ENCODE measurements at places on chromosomes 1 and 21.

DNA sequence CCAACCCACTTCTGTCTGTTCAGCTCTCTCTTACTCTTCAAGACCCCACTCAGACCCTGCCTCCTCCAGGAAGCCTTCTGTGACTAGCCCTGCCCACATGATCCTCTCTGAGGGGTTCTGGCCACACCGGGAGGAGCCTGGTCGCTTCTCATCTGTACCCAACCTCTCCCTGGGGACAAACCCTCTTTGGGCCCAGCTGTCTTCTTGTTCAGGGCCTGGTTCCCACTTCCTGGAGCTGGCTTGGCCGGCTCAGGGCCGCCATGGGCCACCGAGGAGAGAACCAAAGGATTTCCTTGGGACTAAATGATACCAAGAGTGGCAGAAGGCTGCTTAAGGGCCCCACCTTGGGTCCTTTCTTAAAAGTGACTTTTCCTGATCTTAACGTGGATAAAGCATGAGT lies 124.7 kb upstream of the ZBTB40 start:
- no peak for DNase-seq

DNA sequence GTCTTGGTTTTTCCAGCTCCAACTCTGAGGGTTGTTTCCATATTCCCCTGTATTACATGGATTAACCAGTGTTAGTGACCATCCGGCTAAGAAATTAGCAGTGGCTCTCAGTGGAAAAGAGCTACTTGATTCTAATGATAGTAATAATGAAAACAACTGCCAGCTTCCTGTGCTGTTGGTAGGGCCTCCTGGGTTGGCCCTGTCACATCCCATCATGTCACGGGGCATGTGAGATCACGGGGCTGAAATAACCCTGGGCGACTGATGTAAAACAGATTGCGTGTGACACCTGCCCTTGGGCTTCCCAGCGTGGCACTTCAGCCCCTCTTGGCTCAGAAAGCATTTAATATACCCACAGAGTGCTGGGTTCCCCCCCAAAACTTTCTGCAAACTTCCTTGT lies 149.0 kb downstream of the ROR1 start:
- no peak for DNase-seq

DNA sequence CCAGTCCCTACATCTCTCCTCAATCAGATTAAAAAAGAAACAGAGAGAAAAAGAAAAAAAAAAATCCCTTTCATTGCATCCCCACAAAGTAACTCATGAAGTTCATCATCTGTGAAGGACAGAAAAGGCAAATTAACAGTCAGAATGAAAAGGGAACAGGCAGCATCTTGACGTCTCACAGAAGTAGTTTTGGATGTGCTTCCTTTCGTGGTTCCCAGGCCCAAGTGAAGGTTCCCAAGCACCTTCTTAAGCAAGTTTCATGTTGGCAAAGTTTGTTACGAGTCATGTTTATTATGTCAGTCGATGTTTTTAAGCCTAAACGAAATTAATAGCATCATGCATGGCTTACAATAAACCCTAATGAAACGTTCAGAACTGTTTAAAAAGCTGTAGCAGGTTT lies 475.2 kb downstream of the SETD4 start:
- DNase-seq: peak; percentile 11

- DNase-seq: no peak
Observed at GRCh38 chr21:44466996-44467858, 11.9 kb downstream of the LRRC3 start.

- DNase-seq: no peak
Observed at GRCh38 chr1:71645015-71645414, 564.2 kb upstream of the ZRANB2 start.

Data from muscle of leg (tissue), 16 donors.